NCI-H1092 (cell line): ENCODE measurements at places on chromosomes 4 and X.

- peak; percentile 85 for DNase-seq
These were observed 193.7 kb downstream of the SPATA18 start for GRCh38 chr4:52244848-52245247.

DNA sequence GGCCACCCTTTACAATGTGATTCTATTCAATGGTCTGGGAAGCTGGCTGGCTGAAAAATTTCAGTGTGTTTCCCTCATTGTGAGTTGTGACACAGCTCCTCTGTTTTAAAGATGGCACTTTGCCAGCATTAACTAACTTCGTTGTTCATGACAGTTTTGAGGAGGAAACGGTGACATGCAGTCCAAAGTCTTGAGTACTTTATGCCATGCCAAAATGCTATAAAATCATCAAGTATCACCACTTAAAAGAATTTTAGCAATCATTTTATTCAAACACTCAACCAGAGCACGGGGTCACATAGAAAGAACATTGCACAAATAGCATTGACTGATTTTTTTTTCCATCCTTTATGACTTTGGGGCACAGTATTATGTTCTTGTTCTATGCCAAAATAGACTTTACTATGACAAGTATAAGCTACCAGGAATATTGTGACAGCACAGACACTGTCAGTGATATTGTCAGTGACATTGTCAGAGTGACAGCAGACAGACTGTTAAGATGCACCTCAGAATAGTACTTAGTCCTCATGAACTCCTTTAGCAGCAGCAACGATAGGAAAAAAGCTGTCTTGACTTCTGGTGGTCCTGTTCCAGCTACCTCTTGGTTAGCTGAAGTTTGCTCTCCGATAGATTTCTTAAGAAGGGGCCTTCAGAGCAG, 46.7 kb downstream of the CXCL13 start:
- no peak for DNase-seq

GRCh38 chr4:14023896-14024295, 396.4 kb upstream of the BOD1L1 start:
- no peak for DNase-seq

DNA sequence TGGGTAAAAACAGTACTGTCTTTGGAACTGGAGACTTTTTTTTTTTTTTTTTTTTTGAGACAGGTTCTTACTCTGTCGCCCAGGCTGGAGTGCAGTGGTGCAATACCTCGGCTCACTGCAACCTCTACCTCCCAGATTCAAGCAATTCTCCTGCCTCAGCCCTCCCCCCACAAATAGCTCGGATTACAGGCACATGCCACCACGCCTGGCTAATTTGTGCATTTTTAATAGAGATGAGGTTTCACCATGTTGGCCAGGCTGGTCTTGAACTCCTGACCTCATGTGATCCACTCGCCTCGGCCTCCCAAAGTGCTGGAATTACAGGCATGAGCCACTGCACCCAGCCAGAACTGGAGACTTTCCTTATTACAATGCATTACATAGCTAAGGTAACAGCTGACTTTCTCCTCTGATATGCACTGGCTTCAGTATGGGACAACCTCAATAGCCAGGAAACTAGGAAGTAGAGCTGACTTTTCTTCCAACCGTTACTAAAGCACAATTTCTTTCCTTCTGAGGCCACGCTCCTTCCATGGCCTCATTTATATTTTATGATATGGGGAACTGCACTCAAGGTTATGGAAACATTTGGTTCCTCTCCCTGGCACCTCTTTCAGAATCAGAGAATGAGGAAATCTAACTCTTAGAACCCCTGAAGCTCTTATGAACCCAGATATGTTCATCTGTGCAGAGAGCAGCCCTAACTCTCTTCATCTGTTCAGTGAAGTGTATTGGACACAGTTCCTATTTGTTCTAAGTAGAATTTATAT, 53.5 kb upstream of the FAM9B start:
- no peak for DNase-seq

GRCh38 chr4:96887857-96888256, 1048.0 kb downstream of the PDHA2 start:
- no peak for DNase-seq

DNA sequence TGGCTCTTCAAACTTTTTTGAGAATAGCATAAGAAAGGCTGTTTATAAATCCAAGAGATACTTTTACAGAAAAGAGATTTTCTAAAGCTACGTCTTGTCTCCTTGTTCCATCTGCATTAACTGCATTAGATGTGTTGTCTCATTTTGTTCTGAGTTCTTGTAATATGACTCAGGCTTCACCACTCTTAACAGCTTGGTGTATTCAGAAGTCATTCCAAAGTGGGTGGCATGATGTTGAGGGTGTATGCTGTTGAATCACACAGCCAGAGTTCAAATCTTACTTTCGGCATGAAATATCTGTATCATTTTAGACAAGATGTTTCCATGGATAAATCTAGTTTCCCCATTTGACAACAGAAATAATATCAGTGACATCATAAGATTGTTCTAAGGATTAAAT, 30.1 kb downstream of the SYTL5 start:
- DNase-seq, result no peak

- no peak for DNase-seq
These were observed 87.8 kb upstream of the BMPR1B start for GRCh38 chr4:94669672-94670664.

DNA sequence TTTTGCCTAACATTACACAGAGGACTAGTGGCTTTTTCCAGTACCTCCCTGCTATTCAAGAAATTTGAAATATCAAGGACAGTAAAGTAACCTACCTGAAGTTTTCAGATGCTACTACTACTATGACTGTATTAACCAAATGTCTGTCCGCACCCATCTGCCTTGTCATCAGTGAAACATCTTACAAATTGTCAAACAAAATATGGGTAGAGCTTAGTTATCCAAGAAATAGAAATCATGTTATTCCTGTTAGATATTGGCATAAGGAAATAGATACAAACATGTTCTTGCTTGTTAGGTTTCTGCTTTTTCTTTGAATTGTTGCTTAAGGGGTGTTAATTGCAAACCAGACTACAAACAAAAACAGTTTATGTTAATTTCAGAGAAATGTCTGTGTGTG, 63.9 kb downstream of the PLS3 start:
- DNase-seq, result no peak

- no peak for DNase-seq
These were observed 4.5 kb downstream of the DTHD1 start for GRCh38 chr4:36285784-36286480.

DNA sequence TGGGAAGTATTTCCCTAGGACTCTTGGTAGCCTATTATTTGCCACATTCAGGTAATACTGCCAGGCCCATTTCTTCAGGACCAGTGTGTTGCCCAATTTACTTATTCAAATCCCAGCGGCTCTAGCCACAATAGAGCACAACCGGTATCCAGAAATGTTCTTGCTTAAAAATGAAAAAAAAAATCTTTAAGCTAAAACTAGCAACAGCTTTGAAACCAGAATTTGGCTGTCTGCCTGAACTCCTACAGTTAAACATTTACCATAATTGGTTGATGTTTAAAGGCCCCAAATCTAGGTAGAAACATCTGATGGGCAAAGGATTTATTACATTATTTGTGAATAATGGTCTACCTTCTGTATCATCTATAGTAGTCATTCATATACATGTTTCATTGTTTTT, 930 bp upstream of the SLITRK4 start:
- no peak for DNase-seq

DNA sequence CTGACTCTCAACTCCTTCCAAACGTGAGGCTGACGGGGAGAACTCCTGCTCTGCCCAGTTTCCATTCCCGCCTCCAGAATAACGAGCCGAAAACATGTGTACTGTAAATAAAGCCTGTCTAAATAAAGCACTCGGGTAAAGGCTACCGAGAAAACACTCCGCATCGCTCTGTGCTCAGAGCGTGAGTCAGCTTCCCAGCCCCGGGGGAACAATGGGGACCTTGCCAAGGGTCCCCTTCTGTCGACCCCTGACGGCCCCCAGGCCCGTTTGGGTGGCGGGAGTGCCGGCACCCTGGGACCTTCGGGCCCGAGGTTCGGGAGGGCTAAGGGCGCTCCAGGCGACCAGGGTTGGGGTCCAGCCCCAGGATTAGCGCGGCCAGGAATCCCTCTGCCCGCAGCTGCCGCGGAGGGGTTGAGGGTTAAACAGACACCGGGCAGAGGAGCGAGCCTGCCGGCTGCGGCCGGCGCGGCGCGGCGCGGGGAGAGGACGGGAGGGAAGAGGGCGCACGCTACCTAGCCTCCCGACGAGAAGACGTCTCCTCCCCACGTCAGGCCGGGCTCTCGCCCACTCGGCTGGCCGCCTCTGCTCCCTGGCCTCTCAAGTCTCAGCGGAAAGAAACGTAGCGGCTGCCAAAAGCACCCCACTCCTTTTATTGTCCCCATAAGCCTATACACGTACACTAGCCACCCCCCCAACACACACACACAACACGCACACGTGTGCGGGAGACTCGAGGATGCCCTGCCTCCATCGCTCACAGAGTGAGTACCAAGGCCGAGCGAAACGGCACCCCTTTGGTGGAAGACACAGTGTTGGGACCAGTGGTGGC, 85.5 kb downstream of the BCOR start:
- DNase-seq, result peak; percentile 37

DNA sequence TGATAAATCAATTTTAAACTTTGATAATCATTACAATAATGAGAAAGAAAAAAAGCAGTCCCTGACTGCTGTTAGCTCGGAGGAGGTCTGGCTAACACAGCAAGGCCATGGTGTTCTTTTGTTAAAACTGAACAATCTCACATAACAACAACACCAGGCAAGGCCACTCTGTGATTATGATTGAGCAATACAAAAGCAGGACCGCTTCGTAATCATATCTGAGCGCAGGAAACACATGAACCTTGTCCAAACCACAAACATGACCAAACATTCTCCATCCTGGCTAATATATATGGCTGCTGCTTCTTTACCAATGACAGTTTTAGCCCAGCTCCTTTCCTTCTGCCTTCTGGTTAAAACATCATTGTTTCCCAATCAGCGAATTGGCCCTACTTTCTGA, 76.8 kb upstream of the DDX53 start:
- DNase-seq, result no peak

GRCh38 chrX:11813341-11813740, 55.3 kb downstream of the MSL3 start:
- DNase-seq, result no peak

DNA sequence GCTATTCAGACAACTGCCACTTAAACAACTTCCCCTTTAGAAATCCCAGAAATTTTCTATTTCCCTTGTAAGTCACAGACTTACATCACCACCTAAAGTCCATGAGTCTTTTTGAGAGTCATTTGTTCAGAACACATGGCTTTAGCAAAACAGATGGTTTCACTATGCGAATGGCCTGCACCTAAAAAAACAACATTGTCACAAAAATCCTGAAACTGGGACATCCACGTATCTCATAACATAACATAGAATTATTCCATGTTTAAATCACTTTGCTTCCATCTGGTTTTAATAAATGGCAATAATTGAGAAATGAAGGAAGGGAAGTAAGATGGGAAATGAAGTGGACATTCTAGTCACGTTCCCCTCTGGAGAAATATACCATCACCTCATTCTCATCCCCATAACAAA, 155.3 kb upstream of the EDNRA start:
- DNase-seq, result no peak

GRCh38 chr4:175412746-175413145, 399.3 kb downstream of the GPM6A start:
- no peak for DNase-seq

DNA sequence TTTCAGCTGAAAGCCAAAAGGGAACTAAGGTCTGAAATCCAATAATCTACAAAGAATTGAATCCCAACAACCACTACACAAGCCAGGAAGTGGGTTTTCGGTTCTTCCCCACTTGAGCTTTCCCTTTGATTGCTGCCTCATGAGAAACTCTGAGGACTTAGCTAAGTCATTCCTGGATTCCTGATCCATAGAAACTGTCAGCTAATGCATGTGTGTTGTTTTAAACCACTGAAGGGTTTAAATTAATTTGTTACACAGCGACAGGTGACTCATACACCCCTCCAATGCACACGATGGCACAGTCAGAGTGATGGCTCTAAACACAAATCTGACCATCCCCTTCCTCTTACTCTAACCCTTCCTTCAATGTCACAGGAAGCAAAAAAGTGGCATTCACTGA, 282.9 kb downstream of the RAB28 start:
- no peak for DNase-seq

DNA sequence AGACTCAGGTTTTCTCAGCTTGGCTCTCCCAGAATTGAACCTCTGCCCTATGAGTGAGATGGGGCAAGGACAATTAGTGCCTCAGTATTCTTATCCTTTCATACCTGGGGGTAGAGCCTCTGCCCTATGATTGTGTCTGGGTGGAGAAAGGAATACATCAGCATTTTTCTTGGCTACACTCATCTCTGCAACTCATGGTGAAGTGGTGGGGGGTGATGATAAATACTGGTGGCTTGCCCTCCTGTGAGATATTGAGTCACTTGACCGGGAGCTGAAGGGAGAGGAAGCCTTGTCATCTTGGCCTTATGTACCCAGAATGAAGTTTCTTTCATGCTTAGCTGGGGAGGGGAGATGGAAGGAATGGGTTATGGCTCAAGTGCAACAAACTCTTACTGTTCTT, 71.3 kb upstream of the ENOX2 start:
- no peak for DNase-seq
